ENCODE measurements at places on chromosomes 1 and 21.

DNA sequence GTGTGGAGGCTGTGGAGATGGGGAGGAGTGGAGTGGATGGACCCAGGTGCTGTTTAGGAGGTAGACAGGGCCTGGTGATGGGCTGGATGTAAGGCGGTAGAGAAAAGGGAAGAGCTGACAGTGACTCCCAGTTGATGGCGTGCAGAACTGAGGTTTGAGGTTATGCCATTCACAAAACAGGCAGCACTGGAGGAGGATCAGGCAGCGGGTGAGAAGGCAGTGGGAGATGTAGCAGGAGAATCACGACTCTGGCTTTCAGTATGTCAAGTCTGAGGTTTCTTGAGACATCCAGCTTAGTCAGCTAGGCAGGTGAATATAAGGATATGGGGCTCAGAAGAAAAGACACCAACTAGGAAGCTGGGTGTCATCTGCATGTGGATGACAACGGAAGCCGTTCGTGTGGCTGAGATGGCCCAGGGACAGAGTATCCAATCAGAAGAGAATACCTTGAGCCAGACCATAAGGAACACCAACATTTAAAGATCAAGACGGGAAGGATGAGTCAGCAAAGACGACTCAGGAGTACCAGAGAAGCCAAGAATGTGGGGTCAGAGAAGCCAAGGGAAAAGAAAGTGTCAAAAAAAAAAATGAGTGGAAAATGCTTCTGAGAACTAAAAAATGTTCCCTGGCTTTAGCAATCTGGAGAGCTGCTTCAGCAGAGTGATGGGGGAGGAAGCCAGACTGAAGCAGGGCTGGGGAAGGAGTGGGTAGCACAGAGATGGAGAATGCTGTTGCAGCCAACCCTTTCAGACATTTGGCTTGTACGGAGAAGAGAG is 15.2 kb downstream of the LRRN2 start:
- DNase-seq: no peak

GRCh38 chr1:198880397-198880796 is 241.6 kb downstream of the PTPRC start:
- DNase-seq: no peak

GRCh38 chr1:20194757-20195461 is 8.6 kb upstream of the PLA2G2C start:
- peak; percentile 42 for DNase-seq

DNA sequence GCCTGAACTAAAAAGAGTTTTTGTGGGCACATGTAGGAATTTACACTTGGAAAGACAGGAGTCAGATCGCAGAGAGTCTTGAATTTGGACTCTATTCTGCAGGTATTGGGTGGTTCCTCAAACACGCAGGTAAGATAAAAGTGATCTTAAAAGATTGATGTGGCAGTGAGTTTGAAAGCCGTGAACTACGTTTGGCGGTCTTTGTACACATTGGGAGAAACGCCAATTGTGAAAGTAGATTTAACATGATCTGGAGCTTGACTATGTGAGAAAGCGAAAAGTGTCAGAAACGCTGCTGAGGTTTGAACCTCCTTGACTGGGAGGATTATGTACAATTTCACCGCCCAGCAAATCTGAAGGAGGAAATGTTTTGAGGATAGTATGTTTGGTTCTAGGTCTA is 1.5 kb upstream of the PPP2R5A start:
- no peak for DNase-seq

DNA sequence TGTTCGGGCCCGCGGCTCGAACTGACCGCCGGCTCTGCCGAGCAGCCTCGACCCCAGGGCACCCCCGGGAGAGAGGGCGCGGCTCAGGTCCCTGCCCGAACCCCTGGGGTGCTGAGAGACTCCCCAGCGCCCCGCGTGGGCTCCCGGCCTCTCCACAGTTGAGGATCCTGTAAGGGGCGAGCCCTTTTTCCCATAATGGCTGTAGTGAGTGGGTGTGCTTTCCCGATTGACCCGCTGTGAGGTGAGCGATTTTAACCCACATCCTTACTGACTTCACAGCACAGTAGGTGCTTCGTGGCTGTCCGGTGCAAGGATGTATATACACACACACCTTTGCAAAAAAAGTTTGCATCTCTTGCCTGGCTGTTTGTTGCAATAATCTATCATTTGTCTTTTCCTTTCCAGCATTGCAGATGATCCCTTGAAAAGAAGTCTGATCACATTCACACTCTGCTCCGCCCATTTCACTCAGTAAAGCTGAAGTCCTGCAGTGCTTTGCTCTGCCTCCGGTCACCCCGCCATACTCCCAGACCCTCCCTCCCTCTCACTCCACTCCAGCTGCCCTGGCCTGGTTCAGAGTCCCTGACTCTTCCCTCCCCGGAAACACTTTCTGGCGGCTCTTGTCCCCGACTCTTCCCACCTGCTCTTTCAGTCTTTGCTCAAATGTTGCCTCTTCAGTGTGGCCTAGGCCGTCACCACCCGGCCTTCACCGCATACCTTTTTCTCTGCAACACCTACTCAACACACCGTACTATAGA is 955 bp upstream of the UBE2G2 start:
- DNase-seq: peak; percentile 54

DNA sequence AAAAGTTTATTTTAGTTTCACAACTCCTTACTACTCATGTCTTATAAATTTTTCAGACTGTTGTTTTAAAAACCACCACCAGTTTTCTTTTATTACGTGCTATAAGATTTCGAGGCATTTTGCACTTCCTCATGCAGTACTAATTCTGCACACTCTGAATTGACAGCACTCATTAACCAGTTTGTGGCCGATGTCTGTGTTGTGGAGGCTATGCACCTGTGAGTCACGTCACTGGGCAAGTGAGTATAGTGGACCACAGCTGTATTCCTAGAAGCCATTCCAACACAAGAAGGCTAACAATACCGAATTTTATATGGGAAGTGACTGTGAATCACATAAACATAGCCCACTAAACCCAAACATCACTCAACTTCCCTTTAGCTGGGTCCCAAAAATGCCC is 21.0 kb upstream of the SPATA6 start:
- DNase-seq: no peak

DNA sequence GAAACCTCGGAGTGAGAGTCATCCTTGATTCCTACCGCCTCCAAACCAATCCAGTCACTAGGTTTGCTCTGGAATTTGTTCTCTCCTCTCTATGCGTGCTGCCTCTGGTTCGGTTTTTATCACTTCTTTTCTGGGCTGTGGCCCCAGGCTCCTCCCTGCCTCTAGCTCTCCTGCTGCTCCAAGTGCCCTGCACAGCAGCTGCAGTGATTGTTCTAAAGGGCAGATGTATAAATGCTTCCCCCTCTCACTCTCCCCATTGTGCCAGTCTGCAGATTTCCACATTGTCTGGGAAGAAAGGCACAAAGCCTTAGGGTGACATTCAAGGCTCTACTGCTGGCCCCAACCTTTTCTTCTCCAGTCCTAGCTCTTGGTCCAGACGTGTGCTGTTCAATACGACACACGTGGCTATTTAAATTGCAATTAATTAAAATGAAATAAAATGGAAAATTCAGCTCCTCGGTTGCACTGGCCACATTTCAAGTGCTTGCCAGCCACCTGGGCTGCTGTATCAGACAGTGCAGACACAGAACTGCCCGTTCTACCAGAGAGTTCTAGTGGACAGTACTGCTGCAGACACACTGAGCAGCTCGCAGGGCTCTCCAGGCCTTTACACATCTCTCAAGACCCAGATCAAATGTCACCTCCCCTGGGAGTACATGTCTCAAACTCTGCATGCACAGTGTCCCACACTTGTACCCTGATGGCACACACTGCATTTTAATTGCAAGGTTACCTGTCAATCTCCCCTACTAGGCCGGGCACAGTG is 12.4 kb downstream of the TRIM62 start:
- no peak for DNase-seq

DNA sequence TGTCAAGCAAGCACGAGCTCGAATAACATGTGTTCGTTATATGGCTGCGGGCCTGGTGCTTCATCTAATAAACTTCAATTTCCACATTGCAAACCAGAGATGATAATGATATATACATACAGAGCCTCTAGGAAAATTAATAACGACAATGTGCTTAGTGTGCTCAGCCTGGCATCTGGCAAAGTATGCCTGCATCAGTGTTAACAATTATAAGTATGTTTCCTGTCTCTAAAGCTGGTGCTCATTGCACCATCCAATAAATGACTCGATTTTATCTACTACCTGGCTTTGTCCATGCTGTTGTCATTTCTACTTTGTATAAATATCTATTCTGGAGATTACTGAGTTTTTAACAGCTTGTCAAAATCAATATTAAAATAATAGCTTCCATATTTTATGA is 1402.6 kb downstream of the MRPL39 start:
- DNase-seq: no peak

- DNase-seq: no peak
These were observed 35.4 kb downstream of the LDLRAD2 start for GRCh38 chr1:21847223-21848205.

DNA sequence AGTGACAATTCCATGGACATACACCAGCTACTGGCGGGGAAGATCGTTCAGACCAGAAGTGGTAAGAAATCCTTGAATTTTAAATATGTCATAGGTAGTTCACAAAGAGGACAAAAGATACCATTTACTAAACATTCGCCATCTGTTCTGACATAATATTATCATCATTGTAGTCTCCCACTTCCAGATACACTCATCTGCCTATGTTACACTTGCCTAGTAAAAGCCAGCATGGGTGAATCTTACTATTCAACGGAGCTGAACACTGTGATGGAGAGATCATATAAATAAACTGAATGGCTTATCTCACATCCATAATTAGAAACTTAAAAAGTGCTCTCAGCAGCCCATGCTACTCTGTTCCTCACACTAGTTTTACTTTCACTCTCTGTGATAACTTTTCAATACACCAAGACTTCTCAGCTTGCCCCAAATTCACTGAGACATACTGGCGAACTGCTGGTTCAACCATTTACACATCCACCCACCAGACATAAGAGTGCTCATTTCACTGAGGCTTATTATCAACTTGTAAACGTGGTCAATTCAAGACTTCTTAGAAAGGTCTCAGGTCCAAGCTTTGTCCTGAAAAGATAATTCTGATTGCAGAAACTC is 463 bp upstream of the PRRC2C start:
- DNase-seq: peak; percentile 89

DNA sequence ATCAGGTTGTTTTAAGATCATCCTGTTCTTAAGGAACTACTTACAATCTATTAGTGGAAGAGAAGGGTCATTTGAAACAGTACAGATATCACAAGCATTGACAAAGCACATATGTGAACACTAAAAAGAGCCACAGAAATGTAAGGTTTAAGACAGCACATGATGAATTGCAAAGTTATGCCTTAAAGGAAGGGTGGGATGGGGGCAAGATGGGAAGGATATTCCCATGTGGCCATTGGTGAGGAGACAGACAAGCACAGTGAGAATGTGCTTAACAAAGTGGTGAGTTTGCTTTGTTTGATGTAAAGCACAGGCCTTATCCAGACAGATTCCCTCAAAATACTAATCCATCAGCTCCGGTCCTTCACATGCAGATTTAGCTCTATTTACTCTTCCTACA is 151.6 kb upstream of the IVNS1ABP start:
- DNase-seq: no peak

GRCh38 chr1:82978461-82979324 is 1020.2 kb downstream of the TTLL7 start:
- no peak for DNase-seq

- no peak for DNase-seq
These were observed 85.1 kb downstream of the JAK1 start for GRCh38 chr1:64881281-64881680.

DNA sequence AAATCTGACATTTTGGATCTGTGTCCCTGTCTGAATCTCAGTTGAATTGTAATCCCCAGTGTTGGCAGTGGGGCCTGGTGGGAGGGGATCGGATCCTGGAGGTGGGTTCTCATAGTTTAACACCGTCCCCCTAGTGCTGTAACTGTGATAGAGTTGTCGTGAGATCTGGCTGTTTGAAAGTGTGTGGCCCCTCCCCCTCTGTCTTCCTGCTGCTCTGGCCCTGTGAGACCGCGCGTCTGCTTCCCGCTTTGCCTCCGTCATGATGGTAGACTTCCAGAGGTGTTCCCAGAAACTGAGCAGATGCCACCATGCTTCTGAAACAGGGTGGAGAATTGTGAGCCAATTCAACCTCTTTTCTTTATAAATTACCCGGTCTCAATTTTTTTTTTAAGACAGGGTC is 25.0 kb downstream of the AGPAT3 start:
- no peak for DNase-seq

DNA sequence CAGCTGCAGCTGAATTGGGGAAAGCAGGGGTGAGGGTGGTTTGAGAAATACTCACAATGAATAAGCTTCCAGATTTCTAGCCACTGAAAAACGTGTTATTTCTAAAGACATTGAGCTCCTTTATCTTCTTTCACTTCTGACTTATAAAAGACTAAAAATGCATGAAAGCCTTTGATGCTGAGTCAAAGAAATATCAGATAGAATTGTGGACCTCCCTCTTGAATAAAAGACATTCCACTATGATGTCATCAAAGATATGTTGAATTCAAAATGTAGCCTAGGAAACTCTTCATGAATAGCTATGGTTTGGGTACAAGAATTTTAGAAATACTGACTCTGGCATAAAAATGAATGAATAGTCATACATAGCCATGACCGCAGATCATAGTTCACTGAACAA is 44.7 kb upstream of the COL24A1 start:
- no peak for DNase-seq

DNA sequence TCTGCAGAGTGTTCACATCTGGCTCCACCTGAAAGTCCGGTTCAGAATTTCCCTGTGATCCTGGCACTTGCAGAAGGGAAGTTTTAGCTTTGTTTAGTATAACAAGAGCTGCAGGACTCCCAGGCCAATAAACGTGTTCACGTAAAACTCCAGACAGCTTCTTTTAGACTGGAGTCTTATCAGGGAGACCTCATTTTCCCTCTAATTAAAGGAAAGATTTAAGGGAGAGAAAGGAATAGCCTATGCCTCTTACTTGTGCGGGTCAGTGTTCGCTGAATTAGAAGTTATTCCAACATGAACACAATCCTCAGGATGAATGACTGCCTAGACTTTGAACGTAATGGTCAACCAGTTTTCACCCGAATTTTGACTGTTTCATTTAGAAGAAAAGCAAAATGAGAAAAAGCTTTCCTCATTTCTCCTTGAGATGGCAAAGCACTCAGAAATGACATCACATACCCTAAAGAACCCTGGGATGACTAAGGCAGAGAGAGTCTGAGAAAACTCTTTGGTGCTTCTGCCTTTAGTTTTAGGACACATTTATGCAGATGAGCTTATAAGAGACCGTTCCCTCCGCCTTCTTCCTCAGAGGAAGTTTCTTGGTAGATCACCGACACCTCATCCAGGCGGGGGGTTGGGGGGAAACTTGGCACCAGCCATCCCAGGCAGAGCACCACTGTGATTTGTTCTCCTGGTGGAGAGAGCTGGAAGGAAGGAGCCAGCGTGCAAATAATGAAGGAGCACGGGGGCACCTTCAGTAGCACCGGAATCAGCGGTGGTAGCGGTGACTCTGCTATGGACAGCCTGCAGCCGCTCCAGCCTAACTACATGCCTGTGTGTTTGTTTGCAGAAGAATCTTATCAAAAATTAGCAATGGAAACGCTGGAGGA is 202.1 kb upstream of the SGIP1 start:
- DNase-seq: peak; percentile 66

- no peak for DNase-seq
These were observed 6.0 kb downstream of the TXNIP start for GRCh38 chr1:145990249-145990855.

Data from MM.1S (cell line).